ENCODE measurements at places on chromosomes 16 and 17. TPM values are rescaled to one million over a fixed set of nuclear protein-coding genes. Genes with fewer than 3 reads are reported as not detected.

The FOXC2 gene
- total RNA-seq, result 3.4 TPM

The CDC42EP4 gene
- 44.5 TPM for total RNA-seq

The SLC9A5 gene
- 0.66 TPM for total RNA-seq

The MPO gene
- under 0.01 TPM for total RNA-seq

The KCNG4 gene
- total RNA-seq, result under 0.01 TPM

The NTN1 gene
- total RNA-seq, result 2.9 TPM

The KCNJ18 gene
- total RNA-seq, result not detected

The SCGB1C2 gene
- not detected for total RNA-seq

The HS3ST4 gene
- not detected for total RNA-seq

All from aortic smooth muscle cell (primary cell).